ENCODE measurements at places on chromosomes 13 and 19.

- no peak for DNase-seq
Measured at GRCh38 chr13:46615888-46616531, 63.0 kb downstream of the LRCH1 start.

DNA sequence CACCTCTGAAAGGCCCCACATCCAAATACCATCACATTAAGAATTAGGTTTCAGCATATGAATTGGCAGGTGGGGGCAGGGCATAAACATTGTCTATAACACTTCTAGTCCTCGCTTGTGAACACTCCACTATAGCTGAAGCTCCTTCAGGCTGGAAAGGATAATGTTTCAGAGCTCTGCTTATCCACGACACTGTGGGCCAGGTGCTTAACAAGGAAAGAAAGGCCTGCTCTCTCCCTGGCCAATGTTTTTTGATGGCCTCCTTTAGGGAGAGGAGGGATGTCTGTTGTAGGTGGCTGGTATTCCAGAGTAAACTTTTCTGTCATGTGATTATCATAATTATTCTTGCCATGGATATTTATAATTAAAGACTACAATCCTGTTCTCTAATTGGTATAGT, 86.4 kb downstream of the CCNA1 start:
- no peak for DNase-seq

GRCh38 chr13:28136916-28137315, 1.4 kb upstream of the PAN3 start:
- DNase-seq = no peak

DNA sequence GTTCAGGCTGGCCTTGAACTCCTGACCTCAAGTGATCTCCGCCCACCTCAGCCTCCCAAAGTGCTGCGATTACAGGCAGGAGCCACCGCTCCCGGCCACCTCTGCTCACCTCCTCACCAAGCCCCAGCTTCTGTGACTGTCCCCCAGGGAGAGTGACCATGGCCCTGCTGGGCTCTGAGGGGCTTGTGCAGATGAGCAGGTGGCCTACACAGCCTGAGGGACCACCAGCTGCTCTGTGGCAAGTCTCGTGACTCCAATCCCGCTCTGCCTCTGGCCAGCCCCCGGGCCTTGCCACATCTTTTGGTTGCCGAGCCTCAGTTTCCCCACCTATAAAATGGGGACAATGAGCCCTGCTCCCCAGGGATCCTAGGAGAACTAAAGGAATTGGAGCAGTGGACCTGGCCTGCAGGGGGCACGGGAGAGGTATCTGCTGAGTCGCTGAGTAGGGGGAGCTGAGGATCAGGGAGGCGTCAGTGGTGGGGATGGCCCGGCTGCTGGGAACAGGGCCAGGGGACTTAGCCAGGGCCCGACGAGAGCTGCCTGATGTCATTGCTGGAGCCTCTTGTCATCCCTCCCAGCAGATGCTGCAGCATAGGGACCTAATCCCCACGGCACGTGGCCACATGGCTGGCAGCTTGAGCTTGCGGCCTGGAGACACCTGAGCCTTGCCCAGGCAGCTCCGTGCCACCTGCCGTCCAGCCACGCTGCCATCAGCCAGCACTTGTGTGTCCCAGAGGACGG, 74.7 kb downstream of the GADD45B start:
- no peak for DNase-seq

DNA sequence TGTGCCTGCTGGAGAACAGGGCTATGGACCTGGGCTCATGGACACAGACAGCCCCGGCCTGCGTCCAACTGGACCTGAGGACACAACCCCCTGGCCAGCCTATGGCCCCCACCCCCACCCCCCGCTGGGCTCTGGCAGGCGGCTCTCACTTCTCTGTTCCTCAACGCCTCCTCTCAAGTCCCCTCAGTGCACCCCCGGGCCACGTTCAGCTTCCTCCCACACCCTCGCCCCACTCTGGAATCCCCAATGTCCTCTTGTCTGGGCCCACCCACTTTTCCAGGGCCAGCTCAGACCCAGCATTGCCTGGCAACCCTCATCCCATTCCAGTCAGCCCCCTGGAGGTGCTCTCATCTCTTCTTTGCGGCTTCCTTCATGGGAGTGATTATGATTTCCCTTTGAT, 130.2 kb upstream of the SPACA7 start:
- DNase-seq = no peak

DNA sequence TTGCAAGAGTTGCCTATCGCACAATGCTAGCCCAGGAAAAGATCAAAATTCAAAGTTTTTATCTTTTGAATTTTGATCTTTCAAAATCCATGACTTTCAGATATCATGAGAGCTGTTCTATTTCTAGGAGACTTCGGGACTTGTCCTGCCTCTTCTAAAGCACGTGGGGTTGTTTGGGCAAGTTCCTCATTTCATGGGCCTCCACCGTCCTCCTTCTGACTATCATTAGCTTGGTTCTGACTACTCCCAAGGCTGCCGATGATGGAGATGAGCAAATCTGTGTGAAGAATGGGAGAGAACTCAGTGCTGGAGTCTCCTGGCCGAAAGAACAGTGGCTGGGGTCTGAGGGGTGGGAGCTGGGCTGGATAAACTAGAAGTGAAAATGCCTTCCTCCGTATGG, 86.5 kb downstream of the COL4A1 start:
- DNase-seq = no peak

GRCh38 chr13:33494596-33495204, 209.1 kb upstream of the STARD13 start:
- no peak for DNase-seq

- no peak for DNase-seq
Measured at GRCh38 chr19:55068950-55069864, 6.3 kb upstream of the RDH13 start.

GRCh38 chr13:98761986-98762616, 9.6 kb upstream of the SLC15A1 start:
- DNase-seq = no peak

- no peak for DNase-seq
Measured at GRCh38 chr13:20492641-20493040, 33.0 kb downstream of the CRYL1 start.

DNA sequence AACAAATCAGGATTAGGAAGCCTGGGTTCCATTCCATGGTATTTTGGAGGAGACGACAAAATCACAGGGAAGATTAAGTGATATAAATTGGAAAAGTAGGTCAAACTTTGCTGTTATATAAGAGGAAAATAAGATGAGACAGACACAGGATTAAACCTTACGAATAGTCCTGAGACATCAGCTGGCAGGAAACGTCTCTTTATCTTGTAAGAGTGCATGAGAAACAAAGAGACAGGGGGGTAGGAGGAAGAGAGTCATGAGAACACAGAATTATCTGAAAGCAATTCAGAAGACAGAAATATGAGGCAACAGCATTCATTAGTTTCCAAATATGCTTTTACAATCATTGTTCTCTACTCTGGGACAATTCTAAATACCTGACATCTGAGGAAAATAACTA, 310.6 kb upstream of the MIR17HG start:
- DNase-seq = no peak

GRCh38 chr19:29540114-29540513, 14.3 kb downstream of the VSTM2B start:
- DNase-seq = no peak

- no peak for DNase-seq
Measured at GRCh38 chr19:11581740-11582139, 4.3 kb upstream of the ACP5 start.

DNA sequence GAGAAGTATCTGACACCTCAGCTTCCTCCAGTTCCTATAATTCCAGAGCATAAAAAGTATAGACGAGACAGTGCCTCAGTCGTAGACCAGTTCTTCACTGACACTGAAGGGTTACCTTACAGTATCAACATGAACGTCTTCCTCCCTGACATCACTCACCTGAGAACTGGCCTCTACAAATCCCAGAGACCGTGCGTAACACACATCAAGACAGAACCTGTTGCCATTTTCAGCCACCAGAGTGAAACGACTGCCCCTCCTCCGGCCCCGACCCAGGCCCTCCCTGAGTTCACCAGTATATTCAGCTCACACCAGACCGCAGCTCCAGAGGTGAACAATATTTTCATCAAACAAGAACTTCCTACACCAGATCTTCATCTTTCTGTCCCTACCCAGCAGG, 3.1 kb downstream of the KLF5 start:
- no peak for DNase-seq

DNA sequence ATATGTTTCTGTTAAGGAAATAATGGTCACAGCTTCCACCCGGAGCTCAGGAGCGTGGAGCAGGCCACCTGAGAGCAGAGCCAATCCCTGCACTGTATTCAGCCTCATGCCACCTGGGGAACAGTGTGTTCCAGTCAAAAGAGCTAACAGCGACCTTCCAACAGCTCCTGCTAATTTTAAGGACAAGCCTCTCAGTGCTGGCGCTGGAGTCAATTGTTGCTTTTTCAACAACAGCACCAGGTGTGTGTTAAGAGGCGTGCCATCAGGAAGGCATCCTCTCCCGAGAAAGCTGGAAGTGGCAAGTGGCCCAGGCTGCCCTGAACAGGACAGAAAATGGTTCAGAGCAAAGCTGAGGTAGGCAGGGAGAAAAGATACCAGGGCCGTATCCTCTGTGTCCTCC, 102.0 kb downstream of the CACNA1A start:
- DNase-seq = no peak

DNA sequence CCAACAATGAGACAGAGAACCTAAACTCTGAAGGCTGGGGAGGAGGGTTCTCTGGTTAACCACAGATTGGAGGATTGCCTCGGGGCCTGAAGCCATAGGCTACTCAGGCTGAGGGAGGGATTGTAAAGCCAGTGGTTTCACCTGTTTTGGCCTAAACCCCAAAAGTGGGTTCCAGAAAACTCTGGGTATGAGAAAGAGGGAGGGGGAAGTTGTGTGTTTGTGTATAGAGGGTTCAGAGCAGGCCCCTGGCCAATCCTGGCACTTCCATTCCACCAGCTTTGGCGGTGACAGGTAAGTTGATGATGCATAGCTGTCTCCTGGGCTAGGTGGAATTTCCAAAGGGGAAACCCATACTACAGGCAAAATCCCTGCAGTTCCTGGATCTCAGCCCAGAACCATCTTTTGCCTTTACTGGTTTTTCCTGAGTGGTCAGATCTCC, 13.5 kb upstream of the CCDC97 start:
- no peak for DNase-seq

DNA sequence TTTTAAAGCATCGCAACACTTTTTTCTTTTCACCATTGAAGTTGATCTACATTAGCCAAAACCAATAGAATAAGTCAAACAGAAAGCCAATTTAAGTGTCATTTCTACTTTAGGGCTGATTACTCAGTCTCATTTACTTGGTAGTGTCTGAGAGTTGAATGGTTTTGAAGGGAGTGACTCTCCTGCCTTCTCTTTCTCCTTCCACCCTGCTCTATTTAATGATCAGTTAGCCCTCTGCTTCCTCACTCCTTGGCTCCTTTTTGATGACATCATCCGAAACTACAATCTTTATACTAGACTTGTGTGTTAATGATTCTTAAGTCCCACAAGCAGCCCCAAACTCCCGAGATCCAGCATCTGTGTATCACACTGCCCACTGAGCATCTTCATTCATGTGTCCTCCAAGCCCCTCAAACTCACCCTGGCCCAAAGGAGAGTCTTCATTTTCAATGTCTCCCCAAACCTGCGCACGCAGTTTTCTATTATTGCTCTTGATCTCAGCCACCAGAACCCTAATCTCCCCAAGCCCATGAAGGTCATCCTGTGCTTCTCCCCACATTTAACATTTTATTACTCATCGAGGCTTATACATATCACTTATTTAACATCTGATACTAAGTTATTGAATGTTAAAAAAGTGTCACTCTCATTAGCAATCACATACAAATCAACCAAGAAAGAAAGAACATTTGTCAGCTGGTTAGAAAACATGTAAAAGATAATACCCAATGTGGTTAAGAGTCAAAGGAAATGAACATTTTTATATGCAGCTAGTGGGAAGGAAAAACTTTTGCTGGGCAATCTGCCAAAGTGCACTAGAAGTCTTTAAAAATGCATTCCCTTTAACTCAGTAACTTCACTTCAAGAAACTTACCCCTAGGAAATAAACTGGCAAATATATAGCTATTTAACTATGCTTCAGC, 32.2 kb upstream of the ARGLU1 start:
- no peak for DNase-seq

GRCh38 chr13:32139251-32139650, 107.7 kb downstream of the FRY start:
- no peak for DNase-seq

- no peak for DNase-seq
Measured at GRCh38 chr19:43425567-43426392, 11.1 kb downstream of the TEX101 start.

GRCh38 chr13:110228936-110229904, 77.7 kb downstream of the COL4A1 start:
- no peak for DNase-seq

DNA sequence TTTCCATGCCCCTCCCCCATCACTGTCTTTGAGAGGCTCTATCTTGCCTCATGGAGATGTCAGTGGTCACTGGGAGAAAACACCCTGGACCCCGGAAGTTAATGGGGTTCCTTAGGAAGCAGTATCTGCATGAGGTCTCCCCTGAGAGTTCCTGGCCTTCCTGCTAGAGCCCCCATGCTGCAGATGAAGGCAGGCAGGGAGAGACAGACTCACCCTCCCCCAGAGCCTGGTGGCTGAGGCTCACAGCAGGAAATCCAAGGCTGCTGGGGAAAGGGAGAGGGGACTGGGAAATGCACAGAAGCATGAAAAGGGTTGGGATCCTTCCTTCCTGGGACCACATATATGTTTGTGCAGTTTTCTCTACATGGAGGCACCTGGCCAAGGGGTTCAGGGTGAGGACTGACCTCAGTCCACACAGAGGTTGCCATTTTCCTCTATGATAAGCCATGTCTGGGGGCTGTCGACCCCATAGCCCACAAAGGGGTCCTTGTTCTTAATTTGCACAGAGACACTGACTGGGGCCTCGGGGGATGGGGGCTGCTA, 95.4 kb downstream of the RNASEH2B start:
- no peak for DNase-seq

DNA sequence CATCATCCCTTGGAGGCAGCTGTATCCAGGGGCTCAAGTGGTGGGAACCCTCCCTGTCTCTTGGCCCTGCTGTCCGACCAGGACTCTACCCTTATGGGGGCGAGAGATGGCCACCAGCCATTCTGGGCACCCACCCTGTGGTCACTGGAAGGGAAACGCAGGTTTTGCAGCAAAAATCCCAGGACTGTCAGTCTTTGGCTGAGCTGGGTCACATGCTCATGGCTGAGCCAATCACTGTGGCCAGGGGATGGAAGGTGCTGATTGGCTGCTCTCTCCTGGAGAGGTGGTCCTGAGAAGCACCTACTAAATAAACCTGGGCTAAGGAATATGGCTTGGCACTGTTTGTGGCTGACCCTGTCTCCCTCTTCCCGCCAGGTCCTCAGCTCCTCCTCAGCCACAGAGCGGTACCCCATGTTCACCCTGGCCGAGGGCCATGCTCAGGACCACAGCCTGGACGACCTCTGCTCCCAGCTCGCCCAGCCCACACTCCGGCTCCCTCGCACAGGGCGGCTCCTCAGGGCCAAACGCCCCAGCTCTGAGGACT, 8.9 kb downstream of the ATG4D start:
- DNase-seq = no peak

DNA sequence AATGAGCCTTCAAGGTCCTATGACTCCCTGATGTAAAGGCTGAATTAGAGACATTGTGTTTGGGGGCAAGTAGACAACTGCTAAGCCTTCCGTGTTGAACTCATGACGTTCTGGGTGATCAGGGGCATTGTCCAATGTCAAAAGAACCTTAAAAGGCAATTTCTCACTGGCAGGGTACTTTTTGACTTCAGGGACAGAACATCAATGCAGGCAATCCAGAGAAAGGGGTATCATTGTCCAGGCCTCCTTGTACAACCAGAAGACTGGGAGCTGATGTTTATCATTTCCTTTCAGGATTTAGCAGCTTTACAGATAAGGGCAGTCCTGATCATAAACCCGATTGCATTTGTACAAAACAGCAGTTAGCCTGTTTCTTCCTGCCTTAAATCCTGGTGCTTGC, 25.0 kb upstream of the SMAD9 start:
- DNase-seq = no peak
